ENCODE measurements at places on chromosomes 1 and 21. TPM values are rescaled to one million over a fixed set of nuclear protein-coding genes. Genes with fewer than 3 reads are reported as not detected.
A peak's percentile ranks its signal among the peaks of the same experiment; 100 is the strongest.

- no peak for DNase-seq
Measured at GRCh38 chr1:100396651-100397050, 44.3 kb downstream of the CDC14A start.

DNA sequence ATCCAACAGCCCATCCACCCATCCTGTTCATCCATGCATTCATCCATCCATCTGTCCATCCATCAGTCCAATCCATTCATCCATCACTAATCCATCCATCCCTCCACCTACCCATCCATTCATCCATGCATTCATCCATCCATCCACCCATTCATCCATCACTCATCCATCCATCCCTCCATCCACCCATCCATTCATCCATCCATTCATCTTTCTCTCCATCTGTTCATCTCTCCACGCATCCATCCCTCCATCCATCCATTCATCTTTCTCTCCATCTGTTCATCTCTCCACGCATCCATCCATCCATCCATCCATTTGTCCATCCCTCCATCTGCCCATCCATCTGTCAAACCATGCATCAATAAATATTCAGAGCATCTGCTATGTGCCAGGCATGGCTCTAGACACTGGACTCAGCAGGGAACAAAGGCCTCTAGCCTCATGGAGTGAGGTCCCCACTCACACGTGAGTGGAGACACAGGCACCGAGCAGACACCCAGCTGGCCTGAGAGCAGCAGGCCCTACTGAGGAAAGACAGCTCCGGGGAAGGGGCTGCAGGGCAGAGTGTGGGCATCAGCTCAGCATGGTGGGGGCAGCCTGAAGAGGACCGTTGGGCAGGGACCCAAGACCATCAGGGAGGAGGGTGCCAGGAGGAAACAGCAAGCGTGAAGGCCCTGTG is 9.6 kb downstream of the KRTAP10-1 start:
- DNase-seq, result no peak

DNA sequence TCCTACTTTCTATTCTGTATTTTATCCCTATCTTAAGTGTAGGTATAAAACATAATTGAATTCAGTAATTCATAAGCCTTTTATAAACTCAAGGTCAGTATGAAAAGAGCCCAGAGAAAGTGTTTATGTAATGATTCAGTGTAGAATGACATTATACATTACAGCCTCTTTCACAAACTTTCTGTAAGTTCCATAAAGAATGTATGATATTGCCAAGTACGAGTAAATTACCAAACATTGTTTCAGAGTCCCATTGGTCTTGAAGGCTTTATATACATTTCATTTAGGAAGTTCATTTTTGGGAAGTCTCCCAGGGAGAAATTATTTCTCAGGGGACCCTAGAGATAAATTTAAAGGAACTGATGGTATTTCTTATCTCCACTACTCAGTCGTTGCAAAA is 37.8 kb upstream of the VAMP3 start:
- DNase-seq, result no peak

DNA sequence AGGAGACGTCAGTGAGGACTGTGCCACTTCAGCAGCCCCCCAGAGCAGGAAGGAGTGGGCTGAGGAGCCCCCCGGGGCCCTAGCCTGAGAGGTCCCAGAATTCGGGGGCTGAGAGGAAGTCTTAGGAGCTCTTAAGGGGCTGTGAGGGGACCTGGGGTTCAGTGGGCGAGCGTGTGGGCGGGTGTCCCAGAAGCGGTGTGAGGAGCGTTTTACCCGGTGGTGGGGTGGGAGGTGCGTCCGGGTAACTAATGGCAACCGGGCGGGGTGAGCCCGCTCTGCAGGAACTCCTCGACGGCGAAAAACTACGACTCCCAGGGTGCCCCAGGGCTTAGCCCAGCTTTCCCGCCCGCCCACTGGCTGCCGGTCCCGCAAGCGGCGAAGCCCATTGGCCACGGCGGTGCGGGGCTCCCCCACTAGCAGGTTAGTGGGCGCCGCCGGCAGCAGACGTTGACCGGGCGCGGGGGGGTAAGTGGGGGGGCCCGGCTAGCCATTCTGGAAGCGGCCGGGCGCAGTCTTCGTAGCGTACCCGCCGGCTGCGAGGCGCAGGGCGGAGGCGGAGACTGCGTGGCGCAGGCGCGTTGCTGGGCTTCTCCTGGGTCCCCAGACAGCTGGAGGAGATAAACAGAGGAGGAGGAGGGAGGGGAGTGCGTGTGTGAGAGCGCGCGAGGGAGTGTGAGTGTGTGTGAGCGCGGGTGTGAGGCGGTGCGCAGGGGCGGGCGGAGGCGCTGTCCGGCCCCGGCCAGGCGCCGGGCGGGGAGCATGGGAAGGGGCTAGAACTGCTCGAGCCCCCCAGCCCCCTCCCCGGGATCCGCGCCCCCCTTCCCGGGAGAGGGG is at the start of gene WDTC1:
TSS of gene WDTC1 (plus strand) at position 584 of the 834 bp plus-strand sequence. CDS start 26,423 bp downstream, outside the sequence.
- DNase-seq, result peak; percentile 98

DNA sequence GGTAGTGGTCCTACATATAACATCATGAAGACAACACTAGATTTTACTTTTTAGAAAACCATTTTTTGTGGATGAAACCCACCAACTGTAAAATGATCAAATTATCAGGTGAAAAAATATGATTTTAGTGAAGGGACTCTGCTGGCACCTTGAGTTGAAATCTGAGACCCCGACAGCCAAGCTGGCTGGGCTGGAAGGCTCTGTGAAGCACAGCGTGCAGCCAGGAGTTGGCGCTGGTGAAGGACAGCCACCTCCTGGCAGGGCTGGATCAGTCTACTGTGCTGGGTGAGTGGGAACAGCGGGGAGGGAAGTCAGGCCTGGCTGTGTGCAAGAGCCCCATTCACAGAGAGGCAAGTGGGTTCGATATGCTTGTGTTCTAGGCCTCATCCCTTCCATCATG is 47.9 kb downstream of the DDAH1 start:
- DNase-seq, result no peak

DNA sequence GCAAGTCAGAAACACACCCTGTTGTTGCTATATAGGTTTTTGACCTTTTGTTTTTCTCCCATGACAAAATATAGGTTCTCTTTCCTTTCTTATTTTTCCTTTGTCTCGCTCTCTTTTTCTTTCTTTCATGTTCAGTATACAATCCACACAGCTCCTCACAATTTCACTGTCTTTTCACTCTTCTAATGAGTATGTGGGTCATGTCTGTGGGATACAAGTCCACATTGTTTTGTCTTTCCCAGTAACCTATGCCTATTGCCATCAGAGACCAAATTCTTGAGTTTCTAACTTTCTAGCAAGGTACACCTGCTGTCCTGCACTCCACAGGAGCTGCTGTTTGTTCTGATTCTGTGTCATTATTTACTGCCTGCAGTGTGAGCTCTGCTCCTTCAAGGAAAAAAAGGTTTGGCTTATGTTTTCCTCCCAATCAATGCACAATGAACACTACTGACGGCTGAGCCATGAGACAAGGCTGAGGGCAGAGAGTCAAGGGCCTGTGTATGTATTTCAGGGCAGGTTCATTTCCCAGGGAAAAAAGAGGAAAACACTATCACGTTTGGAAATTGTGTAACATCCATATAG is 453.8 kb downstream of the NEGR1 start:
- DNase-seq, result no peak

DNA sequence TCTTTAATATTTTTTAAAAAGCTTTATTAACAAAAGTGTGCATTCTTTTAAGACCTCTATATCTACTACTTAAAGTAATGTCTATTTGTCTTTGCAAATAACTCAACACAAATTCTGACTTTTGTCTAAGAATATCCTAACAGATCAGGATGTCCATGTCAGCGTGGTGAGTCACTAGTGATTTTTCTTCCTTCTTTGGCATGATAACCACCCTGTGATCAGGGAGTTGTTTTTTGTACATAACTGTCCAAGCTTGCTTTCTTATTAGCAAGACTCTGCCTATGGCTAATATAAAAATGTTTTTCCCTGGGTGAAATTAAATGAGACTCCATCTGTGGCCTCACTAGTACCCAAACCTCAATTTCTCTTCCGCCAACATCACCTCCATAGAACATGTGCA is 688.9 kb upstream of the ADGRL2 start:
- DNase-seq, result no peak

DNA sequence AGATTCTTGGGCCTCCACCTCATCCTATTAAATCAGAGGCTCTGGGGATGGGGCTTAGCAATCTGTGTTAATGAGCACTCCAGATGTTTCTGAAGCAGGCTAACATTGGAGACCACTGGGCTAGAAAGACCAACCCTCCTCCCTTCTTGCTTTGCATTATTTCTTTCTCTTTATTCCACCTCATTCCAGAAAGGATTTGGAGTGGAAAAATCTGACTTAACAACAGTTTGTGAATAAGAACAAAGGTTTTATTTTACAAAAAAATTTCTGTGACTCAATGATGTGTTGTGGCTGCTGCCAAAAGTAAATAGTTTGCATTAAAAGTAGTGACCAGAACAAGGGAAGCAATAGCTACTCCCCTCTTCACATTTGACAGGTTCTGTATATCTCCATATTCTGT is 79.4 kb downstream of the TGFB2 start:
- DNase-seq, result no peak

Gene LMOD1
- not detected for total RNA-seq

Gene OR10J1
- total RNA-seq, result not detected

All from natural killer cell (primary cell).